GM13977 (cell line): ENCODE measurements at places on chromosomes 1 and 21.

GRCh38 chr1:3702528-3702927 lies 49.7 kb upstream of the CCDC27 start:
- no peak for DNase-seq

DNA sequence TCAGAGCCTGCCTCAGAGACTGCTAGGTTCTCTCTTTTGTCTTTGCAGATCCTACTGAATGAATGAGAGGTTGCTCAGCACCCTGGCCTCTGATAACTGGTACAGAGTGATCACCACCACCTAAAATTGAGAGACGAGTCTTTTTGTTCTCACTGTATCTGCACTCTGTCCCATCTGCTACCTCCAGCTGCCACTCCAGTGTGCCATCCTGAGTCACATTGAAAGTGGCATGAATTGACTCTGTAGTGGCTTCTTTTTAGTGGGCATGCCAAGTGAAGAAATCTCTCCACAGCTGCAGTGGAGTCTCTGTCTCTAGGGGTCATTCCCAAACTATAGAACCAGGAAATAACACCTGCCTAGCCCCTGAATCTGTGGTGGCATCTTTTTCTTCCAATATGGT lies 14.7 kb downstream of the CAMK1G start:
- no peak for DNase-seq

GRCh38 chr1:232503497-232503896 lies 126.4 kb downstream of the SIPA1L2 start:
- no peak for DNase-seq

- no peak for DNase-seq
These were observed 27.5 kb downstream of the BRINP2 start for GRCh38 chr1:177198243-177198642.

DNA sequence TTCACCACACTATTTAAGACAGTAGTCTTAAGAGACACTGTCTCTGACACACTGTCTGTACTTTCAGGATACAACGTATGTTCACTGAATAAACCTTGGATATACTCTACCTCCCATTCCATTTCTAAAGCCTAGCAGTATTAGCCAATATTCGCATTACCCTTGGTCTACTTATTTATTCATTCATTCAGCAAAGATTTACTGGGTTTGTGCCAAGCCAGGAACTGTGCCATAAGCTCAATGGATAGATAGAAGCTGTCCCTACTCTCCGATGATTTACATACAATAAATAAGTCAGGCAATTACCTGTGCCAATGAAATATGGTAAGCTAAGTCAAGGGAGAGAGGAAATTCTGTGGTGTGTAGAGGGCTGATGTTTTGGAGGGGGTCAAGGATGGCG lies 195.2 kb upstream of the RAB4A start:
- no peak for DNase-seq

- no peak for DNase-seq
These were observed 1.5 kb downstream of the CCN1 start for GRCh38 chr1:85581802-85582686.
